Liver (tissue), 10 donors: ENCODE measurements at places on chromosomes 2 and 18.
A peak's percentile ranks its signal among the peaks of the same experiment; 100 is the strongest.

GRCh38 chr2:176083796-176084261 lies at the start of gene EVX2:
EVX2 (minus strand) TSS chr2:176083962; CDS start chr2:176083776, 186 bp downstream.
- H3K4me3 ChIP-seq = no peak within 1 kb of the TSS
- no peaks in the 10 kb centered on the region for H3K36me3 ChIP-seq
- H3K27ac ChIP-seq = no peak within 1 kb of the TSS
- H3K4me1 ChIP-seq = peaks cover 11% of the 10 kb centered on the region
- peaks cover 24% of the 10 kb centered on the region for H3K27me3 ChIP-seq
- DNase-seq = no peak

GRCh38 chr2:182115258-182115657 lies 129.6 kb downstream of the PPP1R1C start:
- H3K27me3 ChIP-seq = no peaks in the 10 kb centered on the region
- H3K4me1 ChIP-seq = no peaks in the 10 kb centered on the region
- H3K27ac ChIP-seq = no peak overlapping the region
- no peak overlapping the region for H3K4me3 ChIP-seq

- no peaks in the 10 kb centered on the region for H3K4me1 ChIP-seq
- H3K27ac ChIP-seq = no peak overlapping the region
- no peaks in the 10 kb centered on the region for H3K27me3 ChIP-seq
Measured at GRCh38 chr18:3193331-3193730, 26.4 kb downstream of the MYOM1 start.

DNA sequence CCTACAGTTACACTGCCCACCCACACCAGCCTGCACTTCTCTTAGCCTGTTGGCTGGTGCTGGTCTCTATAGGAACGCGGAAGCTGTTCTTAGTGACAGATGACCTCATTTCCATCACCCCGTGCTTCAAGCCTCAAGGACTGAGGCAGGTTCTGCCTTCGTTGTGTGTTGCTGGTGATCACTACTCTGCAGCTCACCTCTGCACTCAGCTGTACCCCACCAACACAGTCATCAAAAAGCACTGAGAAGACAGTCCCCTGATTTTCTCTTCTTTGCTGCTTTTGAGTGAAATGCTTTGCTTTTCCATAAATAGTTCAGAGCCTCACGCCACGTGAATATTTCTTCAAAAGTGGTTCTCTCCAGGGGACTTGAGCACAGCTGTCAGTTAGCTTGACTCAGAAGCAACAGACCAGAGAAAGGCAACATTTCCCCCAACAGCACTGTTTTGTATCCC lies 225.7 kb upstream of the CCDC150 start:
- H3K4me3 ChIP-seq = no peak overlapping the region
- no peaks in the 10 kb centered on the region for H3K4me1 ChIP-seq
- H3K27ac ChIP-seq = no peak overlapping the region
- DNase-seq = no peak
- no peaks in the 10 kb centered on the region for H3K36me3 ChIP-seq
- H3K27me3 ChIP-seq = no peaks in the 10 kb centered on the region

- no peak for DNase-seq
- H3K27me3 ChIP-seq = no peaks in the 10 kb centered on the region
- no peak overlapping the region for H3K27ac ChIP-seq
- no peak overlapping the region for H3K4me3 ChIP-seq
Measured at GRCh38 chr2:166170356-166170755, 42.5 kb upstream of the SCN1A start.

GRCh38 chr18:72672364-72673184 lies 128.4 kb upstream of the CBLN2 start:
- no peak for DNase-seq
- no peaks in the 10 kb centered on the region for H3K4me1 ChIP-seq
- no peaks in the 10 kb centered on the region for H3K27me3 ChIP-seq
- H3K4me3 ChIP-seq = no peak overlapping the region
- H3K27ac ChIP-seq = no peak overlapping the region

- H3K27ac ChIP-seq = no peak overlapping the region
- H3K4me3 ChIP-seq = no peak overlapping the region
- no peaks in the 10 kb centered on the region for H3K27me3 ChIP-seq
Measured at GRCh38 chr18:72161691-72162090, 382.5 kb downstream of the CBLN2 start.

GRCh38 chr2:30985493-30986230 lies 152.6 kb downstream of the GALNT14 start:
- H3K27me3 ChIP-seq = peaks cover 4% of the 10 kb centered on the region
- no peak for DNase-seq
- H3K4me3 ChIP-seq = no peak overlapping the region
- no peaks in the 10 kb centered on the region for H3K36me3 ChIP-seq
- H3K4me1 ChIP-seq = no peaks in the 10 kb centered on the region

GRCh38 chr18:9434122-9434701 lies 41.1 kb upstream of the RALBP1 start:
- no peak for DNase-seq
- no peak overlapping the region for H3K27ac ChIP-seq
- no peak overlapping the region for H3K4me3 ChIP-seq
- no peaks in the 10 kb centered on the region for H3K27me3 ChIP-seq
- H3K36me3 ChIP-seq = no peaks in the 10 kb centered on the region

DNA sequence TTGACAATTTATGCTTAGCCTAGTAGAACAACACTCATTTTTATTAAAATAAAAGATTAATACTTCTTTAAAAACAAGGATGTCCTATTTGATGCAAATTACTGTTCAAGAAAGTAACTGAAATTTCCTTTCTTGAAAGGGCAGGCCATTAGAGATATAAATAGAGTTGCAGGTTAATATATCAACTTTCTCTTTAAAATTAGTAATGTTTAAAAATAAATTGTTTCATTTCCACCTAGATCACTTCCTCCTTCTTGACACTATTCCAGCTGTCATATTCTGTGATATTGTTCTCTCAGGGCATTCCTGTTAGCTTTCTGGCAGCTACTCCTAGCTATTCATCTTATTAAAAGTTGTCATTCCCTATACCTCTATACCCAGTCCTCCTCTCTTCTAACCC lies 357.9 kb upstream of the NRP2 start:
- no peak overlapping the region for H3K27ac ChIP-seq
- no peaks in the 10 kb centered on the region for H3K36me3 ChIP-seq
- no peaks in the 10 kb centered on the region for H3K27me3 ChIP-seq
- no peak for DNase-seq

GRCh38 chr2:45902781-45903375 lies 251.4 kb downstream of the PRKCE start:
- H3K27ac ChIP-seq = no peak overlapping the region
- H3K27me3 ChIP-seq = no peaks in the 10 kb centered on the region
- no peak for DNase-seq
- H3K4me1 ChIP-seq = no peaks in the 10 kb centered on the region
- no peak overlapping the region for H3K4me3 ChIP-seq

GRCh38 chr2:229712136-229712535 lies 2.2 kb downstream of the DNER start:
- no peak overlapping the region for H3K4me3 ChIP-seq
- no peaks in the 10 kb centered on the region for H3K36me3 ChIP-seq
- H3K27ac ChIP-seq = no peak overlapping the region
- peaks cover 18% of the 10 kb centered on the region for H3K27me3 ChIP-seq
- peaks cover 18% of the 10 kb centered on the region for H3K4me1 ChIP-seq

- H3K27ac ChIP-seq = no peak overlapping the region
- H3K27me3 ChIP-seq = no peaks in the 10 kb centered on the region
- no peaks in the 10 kb centered on the region for H3K36me3 ChIP-seq
- DNase-seq = no peak
- no peaks in the 10 kb centered on the region for H3K4me1 ChIP-seq
- no peak overlapping the region for H3K4me3 ChIP-seq
Measured at GRCh38 chr2:199734651-199735050, 116.3 kb downstream of the FTCDNL1 start.

- peak; percentile 45 for DNase-seq
- H3K4me3 ChIP-seq = no peak overlapping the region
- H3K4me1 ChIP-seq = peaks cover 9% of the 10 kb centered on the region
- no peaks in the 10 kb centered on the region for H3K36me3 ChIP-seq
- H3K27me3 ChIP-seq = no peaks in the 10 kb centered on the region
- no peak overlapping the region for H3K27ac ChIP-seq
Measured at GRCh38 chr2:204483608-204484081, 61.6 kb upstream of the PARD3B start.

DNA sequence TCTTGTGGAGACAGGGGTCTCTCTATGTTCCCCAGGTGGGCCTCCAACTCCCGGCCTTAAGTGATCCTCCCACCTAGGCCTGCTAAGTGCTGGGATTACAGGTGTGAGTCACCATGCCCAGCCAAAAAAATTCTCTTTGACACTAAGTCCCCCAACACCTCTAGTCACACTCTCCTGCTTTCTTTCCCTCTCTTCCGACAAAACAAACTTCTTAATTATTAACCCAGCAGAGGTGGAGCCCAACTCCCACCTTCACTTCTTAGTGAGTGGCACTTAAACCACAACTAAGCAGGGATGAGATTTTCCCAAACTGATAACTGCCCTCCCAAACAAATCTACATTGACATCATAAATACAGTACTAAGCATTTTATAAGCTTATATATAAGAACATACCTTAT lies 60.5 kb upstream of the PMAIP1 start:
- no peak overlapping the region for H3K4me3 ChIP-seq
- H3K27ac ChIP-seq = no peak overlapping the region
- no peaks in the 10 kb centered on the region for H3K36me3 ChIP-seq
- H3K27me3 ChIP-seq = peaks cover 4% of the 10 kb centered on the region
- no peak for DNase-seq

- H3K36me3 ChIP-seq = no peaks in the 10 kb centered on the region
- no peak for DNase-seq
- no peak overlapping the region for H3K4me3 ChIP-seq
- no peaks in the 10 kb centered on the region for H3K4me1 ChIP-seq
- H3K27ac ChIP-seq = no peak overlapping the region
Measured at GRCh38 chr2:59353306-59353921, 1112.3 kb upstream of the FANCL start.

GRCh38 chr2:69375494-69376353 lies 11.3 kb downstream of the GFPT1 start:
- no peak overlapping the region for H3K4me3 ChIP-seq
- peaks cover 11% of the 10 kb centered on the region for H3K36me3 ChIP-seq
- H3K27ac ChIP-seq = no peak overlapping the region
- no peak for DNase-seq
- peaks cover 6% of the 10 kb centered on the region for H3K4me1 ChIP-seq
- H3K27me3 ChIP-seq = no peaks in the 10 kb centered on the region

DNA sequence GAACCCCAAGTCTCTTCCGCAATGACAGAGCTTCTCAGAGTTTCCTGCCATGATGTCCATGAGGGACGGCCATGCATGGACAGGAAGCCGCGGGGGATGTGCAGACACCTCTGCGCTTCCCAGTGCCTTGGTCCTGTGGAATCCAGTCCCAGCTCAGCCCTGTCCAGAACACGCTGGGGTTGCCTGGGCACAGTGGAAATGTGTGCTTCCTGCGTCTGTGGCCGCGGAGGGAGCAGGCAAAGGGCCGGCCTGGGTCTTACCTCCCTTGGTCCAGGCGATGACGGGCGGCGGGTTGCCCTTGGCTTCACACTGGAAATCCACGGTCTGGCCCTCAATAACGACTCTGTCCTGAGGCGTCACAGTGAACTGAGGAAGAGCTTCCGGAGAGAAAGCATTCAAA lies 79.6 kb downstream of the PXDN start:
- no peaks in the 10 kb centered on the region for H3K4me1 ChIP-seq
- no peaks in the 10 kb centered on the region for H3K36me3 ChIP-seq
- H3K27ac ChIP-seq = no peak overlapping the region
- no peak overlapping the region for H3K4me3 ChIP-seq
- H3K27me3 ChIP-seq = no peaks in the 10 kb centered on the region
- no peak for DNase-seq

DNA sequence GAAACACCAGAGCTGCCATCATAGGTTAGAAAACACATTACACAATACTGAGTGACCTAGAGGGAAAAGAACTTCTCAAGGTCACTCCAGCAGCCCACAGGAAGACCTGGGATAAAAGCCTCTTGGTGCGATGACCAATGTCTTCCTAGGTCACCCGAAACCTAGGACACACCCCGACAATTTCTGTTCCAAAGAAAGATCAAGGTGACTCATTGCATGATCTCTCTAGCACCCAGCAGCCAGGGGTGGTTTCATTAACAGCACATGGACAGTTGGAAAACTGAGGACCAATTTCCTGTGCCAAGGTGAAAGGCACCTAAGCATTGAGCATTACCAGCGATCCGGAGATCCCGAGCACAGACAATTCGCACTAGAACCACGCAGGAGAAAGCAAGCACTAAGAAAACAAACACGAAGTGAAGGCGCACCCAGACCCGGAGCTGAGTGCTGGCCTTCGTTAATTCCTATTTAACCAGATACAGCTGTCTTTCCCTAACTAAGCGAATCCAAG lies 1.5 kb downstream of the CACNB4 start:
- peaks cover 18% of the 10 kb centered on the region for H3K27me3 ChIP-seq
- H3K27ac ChIP-seq = no peak overlapping the region
- peaks cover 21% of the 10 kb centered on the region for H3K4me1 ChIP-seq
- H3K36me3 ChIP-seq = no peaks in the 10 kb centered on the region

DNA sequence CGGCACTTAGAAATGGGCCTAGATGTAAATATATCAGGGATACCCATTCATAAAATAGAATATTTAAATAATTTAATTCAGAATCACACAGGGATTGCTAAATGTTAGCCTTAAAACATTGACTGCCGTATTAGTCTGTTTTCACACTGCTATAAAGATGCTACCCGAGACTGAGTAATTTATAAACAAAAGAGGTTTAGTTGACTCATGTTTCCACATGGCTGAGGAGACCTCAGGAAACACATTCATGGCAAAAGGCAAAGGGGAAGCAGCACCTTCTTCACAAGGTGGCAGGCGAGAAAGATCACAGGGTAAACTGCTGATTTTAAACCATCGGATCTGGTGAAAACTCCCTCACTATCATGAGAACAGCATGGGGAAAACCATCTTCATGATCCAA lies 223.6 kb upstream of the GULP1 start:
- H3K36me3 ChIP-seq = no peaks in the 10 kb centered on the region
- no peak overlapping the region for H3K27ac ChIP-seq
- no peak overlapping the region for H3K4me3 ChIP-seq

GRCh38 chr2:200321780-200322534 lies 15.5 kb downstream of the SPATS2L start:
- H3K27me3 ChIP-seq = no peaks in the 10 kb centered on the region
- H3K4me1 ChIP-seq = peaks cover 20% of the 10 kb centered on the region
- H3K27ac ChIP-seq = no peak overlapping the region
- no peak overlapping the region for H3K4me3 ChIP-seq
- H3K36me3 ChIP-seq = no peaks in the 10 kb centered on the region

DNA sequence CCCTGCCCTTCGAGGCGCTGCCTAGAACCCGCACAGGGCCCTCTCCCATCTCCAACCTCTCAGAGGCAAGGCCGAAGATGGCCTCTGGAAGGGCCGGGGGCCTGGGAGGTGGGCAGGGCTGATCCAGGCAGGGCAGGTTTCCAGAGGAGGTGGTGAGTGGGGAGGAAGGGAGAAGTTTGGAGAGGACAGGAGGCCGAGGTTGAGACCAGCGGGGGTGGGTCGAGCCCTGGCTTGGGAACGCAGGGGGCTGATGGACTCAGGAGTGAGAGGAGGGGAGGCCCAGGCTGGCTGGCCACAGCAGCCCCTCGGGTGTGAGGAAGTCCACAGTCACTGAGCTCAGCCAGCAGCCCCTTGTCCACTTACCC lies 10.5 kb downstream of the CAPN10 start:
- DNase-seq = no peak
- peaks cover 18% of the 10 kb centered on the region for H3K4me1 ChIP-seq
- peaks cover 5% of the 10 kb centered on the region for H3K36me3 ChIP-seq
